ENCODE measurements at places on chromosomes 3 and 15.

GRCh38 chr3:24060055-24060454 lies 115.0 kb downstream of the NR1D2 start:
- no peak for DNase-seq

DNA sequence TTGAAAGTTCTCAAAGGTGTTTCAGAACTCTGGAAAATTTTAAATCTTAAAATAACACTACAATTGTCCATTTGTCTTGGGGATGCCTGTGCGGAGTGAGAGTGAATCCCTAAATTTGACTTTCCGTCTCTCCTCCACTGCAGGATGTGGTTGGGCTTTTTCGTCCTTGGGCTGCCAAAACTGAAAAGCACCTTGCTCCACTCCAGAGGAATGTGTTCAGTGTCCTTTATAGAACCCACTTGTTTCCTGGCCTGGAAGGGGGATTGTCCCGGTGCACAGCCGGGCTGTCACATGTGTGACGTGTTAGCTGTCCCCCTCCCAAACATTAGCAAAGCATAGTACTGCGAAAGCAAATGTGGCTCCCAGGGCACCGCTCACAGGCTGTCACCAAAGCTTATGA lies 69.6 kb upstream of the ATP10A start:
- no peak for DNase-seq

- no peak for DNase-seq
Observed at GRCh38 chr3:186577521-186577920, 7.0 kb downstream of the DNAJB11 start.

- no peak for DNase-seq
Observed at GRCh38 chr3:46742992-46743585, 25.4 kb upstream of the PRSS50 start.

DNA sequence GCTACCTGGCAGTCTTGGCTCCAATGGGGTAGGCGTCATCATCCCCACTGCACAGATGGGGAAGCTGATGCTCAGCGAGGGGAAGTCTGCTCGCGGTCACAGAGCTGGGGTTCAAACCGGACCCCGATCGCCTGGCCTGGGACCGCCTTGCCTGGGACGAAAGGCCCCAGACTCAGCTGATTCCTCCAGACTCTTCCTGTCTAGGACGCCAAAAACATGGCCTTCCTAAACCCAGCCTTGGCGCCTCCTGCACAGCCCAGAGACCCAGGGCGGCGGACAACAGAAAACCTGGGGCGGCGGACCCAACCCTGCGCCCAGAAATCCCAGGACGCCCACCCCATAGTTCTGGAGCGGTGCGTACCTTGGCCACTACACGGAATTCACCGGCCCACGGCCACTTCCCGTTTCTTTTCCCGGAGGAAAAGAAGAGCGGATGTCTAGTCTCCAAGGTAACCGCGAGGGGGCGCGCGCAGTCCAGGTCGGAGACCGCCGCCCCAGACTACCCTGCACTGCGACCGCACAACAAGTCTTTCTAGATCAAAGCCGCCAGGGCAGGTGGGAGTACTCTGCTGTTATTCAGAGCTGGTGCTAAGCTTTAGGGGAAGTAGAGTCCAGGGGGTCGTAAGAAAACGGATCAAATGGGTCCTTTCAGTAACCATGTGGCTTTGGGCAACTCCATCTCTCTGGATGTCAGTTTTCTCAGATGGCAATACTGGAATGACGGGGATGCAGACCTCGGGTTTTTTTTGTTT lies 4.9 kb upstream of the IL17RD start:
- peak; percentile 57 for DNase-seq

GRCh38 chr15:39281094-39281493 lies 299.8 kb upstream of the THBS1 start:
- no peak for DNase-seq

DNA sequence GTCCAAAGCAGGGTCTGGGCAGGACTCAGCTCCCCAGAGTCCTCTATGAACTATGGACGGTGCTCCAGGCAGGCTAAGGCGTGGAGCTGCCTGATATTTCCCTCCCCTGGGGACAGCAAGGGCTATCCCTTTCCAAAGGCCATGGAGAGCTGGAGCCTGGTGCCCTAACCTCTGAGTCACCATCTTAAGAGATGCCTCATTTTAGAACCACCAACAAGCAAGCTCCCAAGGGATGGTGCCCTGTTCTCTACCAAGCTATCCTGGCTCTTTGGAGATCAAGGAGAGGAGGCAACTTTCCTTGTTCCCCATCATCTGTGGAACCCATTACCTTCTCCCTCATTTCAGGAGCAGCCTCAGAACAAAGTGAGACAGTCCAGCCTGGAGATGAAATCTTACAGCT lies 15.7 kb downstream of the STARD5 start:
- DNase-seq = no peak

DNA sequence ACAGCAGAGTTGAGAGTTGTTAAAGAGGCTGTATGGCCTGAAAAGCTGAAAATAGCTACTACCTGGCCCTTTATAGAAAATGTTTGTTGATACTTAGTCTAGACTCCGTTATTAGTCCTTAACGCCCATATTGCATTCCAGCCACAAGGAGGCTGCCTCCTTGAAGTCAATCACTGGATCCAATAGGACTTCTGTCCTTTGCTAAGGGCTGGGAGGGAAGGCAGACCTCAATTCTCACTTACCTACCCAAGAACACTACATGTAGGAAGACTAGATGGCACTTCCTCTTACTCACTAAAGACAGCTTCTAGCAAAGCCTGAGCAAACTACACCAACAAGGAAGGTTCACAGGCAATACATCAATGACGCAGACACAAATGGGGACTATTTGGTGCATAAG lies 139.5 kb upstream of the HACD2 start:
- no peak for DNase-seq

GRCh38 chr3:111741181-111741580 lies 117.9 kb upstream of the PHLDB2 start:
- DNase-seq = no peak

DNA sequence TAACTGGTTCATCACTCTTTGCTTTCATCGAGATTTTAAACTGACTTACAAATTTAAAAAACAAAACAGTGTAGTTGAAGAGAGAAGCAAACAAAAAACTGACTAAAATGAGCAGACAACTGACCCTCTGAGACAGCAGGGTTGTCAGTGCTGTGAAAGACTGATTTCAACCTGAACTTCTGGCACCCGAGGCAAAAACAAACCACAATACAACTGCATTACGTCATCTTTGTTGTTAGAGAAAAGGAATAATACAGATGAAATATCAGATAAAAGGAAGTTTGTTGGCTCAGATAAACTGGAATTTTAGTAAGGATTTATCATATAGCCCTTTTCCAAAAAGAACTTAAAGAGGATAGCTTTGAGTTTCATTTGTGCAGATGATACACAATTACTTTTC lies 51.1 kb downstream of the PARP15 start:
- DNase-seq = no peak

- no peak for DNase-seq
Observed at GRCh38 chr15:42461261-42461660, 29.7 kb downstream of the ZNF106 start.

DNA sequence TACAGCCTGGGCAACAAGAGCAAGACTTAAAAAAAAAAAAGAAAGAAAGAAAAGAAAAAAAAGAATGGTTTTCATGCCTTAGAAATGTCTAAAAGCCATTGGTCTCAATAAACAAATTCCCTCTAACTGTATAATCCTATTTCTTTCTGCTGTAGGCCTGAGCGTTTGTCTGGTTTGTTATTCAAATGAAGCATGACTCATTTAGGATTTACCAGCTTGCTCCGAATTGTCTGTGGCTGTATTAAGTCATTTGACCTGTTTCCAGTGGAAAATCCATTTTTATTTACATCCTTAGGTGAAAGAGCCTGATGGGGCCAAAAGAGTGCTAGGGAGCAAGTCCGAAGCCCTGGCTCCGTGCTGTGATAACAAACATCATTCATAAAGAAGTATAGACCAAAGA lies 73.8 kb downstream of the BDH1 start:
- DNase-seq = no peak

DNA sequence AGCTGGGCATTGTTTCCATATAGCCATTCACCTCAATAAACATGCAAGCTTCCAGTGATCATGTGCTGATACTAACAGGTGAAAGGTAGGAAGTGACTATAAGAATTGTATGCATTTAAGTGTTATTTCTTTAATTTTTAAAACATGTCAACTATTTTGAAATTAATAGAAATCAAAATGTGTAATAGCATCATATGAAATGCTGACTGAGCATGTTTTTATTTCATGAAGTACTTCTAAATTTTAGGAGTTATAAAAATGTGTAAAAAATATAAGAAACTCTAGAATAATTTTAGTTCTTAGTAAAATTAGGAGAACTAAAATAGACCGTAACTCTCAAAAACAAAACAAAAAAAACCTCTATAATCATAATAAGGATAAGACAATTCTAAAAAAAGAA lies 229.3 kb upstream of the ARPP21 start:
- DNase-seq = no peak

- DNase-seq = no peak
Observed at GRCh38 chr15:41523097-41523496, 9.5 kb upstream of the LTK start.

GRCh38 chr3:64093825-64094712 lies 70.8 kb upstream of the PSMD6 start:
- no peak for DNase-seq

DNA sequence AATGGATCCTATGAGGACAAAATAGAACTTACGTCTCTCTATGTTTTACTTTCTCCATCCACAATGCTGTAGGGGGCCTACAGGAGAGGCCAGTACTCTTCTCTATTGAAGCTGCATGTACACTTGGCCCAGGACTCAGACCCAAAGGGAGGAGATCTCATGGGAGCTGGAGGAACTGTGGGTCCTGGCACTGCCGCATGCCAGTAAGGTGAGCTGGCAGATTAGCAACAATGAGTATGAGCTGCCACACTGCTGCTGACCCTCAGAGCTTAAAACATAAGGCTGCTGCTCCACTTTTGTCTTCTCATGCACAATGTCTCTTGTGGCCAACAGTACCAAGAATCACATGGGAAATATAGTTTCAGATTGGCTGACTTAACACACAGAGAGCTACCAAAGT lies 57.8 kb upstream of the TBC1D5 start:
- no peak for DNase-seq

DNA sequence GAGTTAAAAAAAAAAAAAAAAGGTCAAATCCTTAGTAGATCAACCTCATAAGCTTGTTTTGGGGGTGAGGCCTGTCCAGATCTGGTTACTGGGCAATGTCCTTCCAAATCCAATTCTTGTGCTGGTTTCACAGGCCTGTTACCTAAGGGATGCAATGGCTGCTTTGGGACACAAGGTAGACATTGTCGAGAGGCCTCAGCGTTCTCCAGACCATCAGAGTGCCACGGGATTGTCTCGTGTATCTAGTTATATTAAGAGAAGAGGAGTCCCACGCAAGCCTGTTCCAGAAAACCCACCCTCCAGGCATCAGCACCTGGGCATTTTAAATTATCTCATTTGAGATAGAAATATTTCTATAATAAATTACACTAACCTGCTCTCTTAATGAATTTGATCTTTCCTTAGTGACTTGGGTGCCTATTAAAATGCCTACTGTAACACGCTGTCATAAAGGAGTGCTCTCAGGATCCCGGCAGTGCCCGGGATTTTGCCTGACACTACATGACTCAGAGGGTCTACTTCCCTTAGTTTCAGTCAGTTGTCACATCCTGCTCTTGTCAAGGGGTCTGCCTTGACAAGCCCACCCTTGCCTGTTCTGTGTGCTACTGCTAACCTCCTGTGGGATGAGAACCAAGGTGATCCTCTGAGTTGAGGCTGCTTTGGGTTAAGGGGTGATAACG lies 116.0 kb downstream of the LIPC start:
- DNase-seq = no peak

- no peak for DNase-seq
Observed at GRCh38 chr15:33915571-33916407, 52.5 kb upstream of the CHRM5 start.

GRCh38 chr3:130093741-130094391 lies 12.2 kb downstream of the ALG1L2 start:
- DNase-seq = no peak

DNA sequence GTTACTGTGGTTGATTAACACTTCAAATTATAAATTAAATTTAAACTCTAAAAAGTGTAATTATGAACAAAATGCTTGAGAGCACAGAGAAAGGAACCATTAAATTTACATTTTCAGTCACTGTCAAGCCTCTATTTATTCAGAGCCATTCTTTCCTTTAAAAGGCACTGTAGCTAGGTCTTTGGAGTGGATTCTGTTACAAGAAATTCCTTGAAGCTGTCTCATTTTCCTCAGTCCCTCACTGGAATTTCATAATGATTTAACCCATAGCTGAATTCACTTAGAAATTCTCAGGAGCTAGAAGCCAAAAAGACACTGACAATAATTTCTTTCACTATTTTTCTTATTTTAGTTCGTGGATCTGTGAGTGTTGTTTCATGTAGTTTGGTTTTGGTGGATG lies 81.2 kb upstream of the TCF12 start:
- no peak for DNase-seq

- DNase-seq = no peak
Observed at GRCh38 chr15:56866803-56867202, 51.6 kb upstream of the TCF12 start.

DNA sequence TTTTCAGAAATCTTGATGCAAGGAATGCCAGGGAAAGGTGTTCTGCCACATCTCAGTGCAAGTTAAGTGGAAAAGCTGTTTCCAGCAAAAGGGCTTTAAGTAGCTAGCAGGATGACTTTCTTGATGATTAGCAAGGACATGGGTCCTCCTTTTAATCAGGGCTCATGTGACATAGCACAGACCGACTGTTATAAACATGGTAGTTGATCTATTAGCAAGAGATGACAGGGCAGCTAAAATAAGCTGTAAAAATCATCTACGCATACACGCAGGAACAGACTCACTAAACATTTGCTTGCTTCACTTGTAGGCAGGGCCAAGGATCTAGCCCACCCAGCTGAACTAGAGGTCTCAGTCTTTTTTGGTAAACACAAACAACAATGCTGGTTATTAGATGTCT lies 69.0 kb downstream of the GOLIM4 start:
- no peak for DNase-seq

GRCh38 chr3:72338942-72339669 lies 509.1 kb downstream of the SHQ1 start:
- DNase-seq = peak; percentile 70

- no peak for DNase-seq
Observed at GRCh38 chr15:50227076-50227475, 38.5 kb downstream of the HDC start.

DNA sequence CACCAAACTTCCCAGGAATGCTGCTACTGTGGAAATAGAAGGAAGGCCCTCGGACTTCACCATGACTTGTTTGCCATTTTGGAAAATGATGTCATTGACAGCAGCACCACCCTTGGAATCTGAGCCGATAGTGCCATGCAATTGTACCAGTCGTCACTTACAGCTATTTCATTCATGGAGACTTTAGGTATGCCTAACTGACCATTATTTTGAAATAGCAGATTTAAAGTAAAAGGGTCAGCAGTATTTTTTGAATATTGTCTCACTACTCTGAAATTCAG lies 66.0 kb upstream of the ARL8B start:
- no peak for DNase-seq

Data from stimulated activated CD4-positive, alpha-beta T cell treated with anti-CD3 and anti-CD28 coated beads, Interleukin-4, amount 100 ng/mL, for 48 hours (primary cell).